ENCODE measurements at places on chromosomes 4 and X.

DNA sequence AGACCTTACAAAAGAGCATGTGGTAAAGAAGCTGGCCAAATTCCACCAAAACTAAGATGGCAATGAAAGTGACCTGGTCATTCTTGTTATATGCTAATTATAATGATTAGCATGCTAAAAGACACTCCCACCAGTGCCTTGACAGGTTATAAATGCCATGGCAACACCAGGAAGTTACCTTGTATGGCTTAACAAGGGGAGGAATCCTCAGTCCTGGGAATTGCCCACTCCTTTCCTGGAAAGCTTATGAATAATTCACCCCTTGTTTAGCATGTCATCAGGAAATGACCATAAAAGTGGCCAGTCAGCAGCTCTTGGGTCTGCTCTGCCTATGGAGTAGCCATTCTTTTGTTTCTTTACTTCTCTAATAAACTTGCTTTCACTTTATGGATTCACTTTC, 87.9 kb downstream of the UPRT start:
- no peak for DNase-seq

DNA sequence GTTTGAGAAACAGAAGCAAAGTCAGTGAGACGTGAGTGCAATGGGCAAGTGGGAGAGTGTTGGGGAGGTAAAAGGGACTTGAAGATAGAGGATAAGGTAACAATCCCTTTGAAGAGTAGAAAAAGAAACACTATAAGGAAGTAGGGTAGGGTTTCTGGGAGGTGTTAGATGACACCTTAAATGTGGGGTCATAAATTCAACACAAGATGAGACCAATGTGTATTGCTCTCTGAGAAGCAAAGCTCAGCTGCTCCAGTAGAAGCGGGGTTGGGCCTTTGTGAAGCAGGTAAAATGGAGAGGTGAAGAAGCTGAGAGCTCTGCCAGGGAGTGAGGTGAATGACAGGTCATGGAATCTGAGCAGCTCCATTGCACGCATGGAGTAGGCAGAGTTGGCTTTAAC, 85.3 kb downstream of the REELD1 start:
- no peak for DNase-seq

DNA sequence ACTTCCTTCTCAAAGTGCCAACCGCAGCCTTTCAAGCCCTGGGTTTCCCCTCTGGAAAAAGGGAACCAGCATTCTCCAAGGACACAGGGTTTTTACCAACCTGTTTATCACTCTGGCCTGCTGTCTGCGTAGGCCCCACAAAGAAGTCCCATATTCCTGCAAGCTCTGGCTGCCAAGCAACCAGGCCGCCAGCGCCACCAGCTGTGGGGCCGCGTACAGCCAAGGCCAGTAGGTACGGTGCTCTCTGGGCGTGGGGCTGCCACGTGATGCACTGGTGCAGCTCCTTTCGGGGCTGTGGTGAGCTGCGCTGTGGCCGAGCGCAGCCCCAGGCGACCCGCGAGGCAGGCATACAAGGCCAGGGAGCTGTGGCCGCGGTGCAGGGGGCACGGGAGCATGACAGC, 22.1 kb downstream of the LUZP4 start:
- peak; percentile 67 for DNase-seq

- no peak for DNase-seq
These were observed 49.2 kb downstream of the CRLF2 start for GRCh38 chrX:1163231-1163630.

DNA sequence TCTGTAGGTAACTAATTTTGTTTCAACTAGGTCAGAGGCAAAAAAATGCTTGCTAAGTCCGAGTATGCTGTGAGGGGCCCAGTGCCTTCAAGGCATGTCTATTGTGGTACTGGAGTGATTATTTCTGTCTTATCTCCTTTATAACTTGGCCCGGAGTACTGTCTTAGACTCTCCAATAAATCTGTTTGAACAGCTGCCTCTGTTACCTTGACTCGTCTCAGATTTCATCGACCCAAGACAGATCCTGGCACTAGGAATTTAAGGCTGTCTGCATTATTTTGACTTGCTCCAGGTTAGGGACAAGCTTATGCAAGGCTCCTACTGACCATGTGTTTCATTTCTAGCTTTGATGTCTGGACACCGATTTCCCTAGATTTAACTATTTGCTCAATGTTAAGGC, 41.1 kb upstream of the NKAP start:
- DNase-seq, result no peak

DNA sequence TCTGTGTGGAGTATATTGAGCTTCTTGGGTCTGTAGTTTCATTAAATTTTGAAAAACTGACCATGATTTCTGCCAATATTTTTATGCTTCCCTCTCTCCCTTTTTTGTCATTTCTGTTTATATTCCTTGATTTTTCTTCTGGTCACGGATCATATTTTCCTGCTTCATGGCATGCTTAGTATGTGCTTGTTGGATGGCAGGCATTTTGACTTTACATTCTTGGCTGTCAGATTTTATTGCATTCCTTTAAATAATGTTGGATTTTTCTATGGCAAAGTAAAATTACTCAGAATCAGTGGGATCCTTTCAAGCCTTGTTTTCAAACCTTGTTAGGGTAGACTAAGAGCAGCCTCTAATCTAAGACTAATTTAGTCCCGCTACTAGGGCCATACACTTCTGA, 531.8 kb downstream of the IL15 start:
- no peak for DNase-seq

- no peak for DNase-seq
These were observed 9.8 kb downstream of the NKX3-2 start for GRCh38 chr4:13534344-13535063.

Measured in head of caudate nucleus (tissue), 42 donors.